ENCODE measurements at places on chromosomes 5 and 9. TPM values are rescaled to one million over a fixed set of nuclear protein-coding genes. Genes with fewer than 3 reads are reported as not detected.

- DNase-seq, result peak; percentile 46
Observed at GRCh38 chr5:218457-219291, 554 bp downstream of the SDHA start.

GRCh38 chr5:76145945-76146344 lies 62.8 kb downstream of the SV2C start:
- peak; percentile 36 for DNase-seq

DNA sequence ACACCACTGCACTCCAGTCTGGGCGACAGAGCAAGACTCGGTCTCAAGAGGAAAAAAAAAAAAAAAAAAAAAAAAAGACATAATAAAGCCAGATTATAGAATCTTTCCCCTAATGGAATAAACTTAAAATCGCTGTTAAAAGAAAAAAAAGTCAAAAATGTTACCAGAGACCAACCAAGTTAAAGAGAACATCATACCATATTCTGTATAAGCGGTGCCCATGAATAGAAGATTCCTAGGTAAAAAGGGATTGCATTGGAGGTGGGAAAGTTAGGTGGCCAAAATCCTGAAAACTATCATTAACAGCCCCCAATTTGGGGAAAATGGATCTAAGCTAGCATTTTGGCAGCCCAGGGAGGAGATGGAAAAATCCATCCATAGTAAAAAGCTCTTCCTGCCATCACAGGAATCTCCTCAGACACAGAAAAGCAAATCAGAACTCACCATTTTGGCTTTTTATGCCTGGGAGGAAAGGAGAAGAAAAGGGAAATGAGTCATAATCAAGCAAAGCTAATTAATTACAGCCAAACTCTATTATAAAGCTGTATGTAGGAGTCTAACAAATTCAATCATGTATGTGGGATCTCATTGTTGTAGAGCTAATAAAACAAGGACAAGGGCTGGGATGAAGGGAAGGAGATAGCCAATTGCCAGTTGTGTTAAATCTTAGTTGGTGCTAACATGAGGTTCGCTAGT lies 363.8 kb downstream of the ARL15 start:
- no peak for DNase-seq

DNA sequence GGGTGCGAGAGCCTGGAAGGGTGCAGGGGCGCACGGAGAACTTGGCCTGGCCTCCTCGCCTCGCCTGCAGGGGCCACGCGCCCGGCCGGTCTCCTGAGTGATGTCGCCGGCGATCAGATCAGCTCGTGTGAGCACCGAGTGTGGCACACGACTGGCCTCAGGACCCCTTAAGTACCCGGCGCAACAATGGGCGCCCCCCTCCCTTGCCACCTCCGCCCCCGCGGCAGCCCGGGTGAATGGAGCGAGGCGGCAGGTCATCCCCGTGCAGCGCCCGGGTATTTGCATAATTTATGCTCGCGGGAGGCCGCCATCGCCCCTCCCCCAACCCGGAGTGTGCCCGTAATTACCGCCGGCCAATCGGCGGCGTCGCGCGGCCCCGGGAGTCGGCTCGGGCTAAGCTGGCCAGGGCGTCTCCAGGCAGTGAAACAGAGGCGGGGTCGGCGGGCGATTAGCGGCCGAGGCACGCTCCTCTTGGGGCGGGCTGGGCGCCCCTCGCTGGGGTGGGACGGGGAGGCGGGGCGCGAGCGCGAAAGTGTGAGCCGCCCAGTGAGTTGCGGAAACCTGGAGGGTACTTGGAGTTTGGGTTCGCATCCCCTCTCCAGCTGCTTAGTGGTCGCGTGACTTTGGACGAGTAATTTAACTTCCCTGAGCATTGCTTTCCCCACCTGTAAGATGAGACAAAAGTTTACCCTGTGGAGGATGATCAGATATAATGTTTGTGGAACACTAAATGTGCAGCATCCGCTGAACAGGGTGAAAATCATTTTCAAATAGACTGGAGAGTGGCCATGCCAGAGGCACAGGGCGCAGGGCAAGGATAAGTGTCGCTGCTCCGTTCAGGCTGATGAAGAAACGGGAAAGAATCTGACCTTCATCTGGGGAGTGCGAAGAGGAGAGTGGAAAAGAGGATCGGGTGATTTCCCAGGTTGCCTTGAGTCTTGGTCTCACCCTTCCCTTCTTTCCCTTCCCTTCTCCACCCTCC lies at the start of gene NEUROG1:
TSS of gene NEUROG1 (minus strand) at position 145 of the 982 bp plus-strand sequence. CDS start 274 bp downstream, outside the sequence.
- DNase-seq, result no peak

- peak; percentile 91 for DNase-seq
Observed at GRCh38 chr9:136567651-136568287, 21.9 kb upstream of the NOTCH1 start.

DNA sequence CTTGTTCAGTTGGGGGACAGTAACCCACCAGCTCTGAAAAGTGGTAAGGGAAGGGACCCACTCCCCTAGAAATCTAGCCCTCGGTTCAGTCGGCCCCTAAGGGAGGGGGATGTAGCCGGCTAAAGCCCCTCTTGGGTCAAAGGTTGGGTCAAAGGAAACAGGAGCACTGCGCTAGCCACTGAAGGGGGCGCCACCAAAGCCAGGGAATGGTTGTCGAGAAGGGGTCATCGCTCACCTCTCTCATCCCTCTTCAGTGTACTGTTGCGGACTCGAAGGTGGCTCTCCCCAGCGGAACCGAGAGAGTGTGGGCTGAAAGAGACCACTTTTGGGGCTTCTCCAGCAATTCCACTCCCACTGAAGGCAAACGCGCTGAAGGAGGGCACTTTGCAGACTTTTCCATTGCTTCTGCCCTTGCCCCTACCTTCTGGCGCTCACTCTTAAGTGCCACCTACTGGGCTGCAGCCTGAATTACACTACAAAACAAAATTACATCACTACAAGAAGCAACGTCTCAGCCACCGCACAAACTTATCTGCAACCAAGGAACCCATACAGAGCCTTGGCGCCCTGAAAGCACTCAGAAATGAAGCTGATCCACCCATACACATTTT lies 396.9 kb downstream of the PDE4D start:
- peak; percentile 38 for DNase-seq

DNA sequence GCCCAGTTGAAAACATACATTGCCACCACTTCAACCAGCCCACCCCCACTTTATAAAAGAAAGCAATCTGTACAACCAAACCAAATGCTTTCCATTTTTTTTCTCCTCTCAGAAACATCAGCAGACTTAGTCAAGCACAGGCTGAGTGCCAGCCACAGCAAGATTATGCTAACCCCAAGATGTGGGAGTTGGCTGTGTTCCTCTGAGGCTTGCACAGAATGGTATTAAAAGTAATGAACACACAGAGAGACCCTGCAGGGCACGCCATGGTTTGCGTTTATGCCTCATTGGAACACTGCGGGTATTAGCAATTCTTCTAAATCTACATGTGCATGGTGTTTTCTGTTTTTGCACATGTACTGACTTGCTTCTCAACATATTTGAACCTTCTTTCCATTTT lies 419.9 kb upstream of the GRAMD2B start:
- peak; percentile 80 for DNase-seq

DNA sequence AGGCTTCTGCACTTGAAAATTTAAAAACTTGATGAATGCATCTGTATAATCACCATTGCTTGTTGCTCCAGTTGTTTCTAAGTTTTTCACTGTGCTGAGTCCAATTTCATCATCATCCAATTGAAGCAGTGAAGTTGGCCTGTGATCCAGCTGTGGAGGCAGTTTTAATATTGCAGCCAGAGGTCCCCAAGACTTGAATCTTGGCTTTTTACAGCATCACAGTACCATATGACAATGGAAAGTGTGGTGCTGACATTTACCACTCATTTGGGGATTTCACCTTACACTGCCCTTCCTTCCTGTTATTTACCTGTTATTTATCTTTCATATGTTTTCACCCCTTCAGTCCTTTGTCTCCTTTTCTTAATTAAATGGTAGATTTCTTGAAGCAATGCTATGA lies 76.2 kb upstream of the SPIN1 start:
- DNase-seq, result no peak

DNA sequence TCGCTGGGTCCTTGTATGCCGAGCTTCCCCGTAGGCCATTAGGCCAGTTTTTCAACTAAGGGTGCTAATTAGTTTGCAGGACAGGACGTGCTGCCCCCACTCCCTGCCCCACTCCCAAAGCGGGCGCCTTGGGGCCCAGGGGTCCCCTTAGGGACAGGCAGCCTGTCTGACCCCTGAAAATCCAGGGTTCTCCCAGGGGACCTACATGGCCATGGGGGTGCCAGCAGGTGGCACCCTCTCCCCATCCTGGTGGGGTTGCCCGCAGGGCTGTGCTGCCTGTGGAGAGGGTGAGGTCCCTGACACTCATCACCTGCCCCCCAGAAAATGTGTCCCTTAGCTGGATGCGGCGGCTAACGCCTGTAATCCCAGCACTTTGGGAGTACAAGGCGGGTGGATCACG lies 8.5 kb upstream of the CCDC187 start:
- DNase-seq, result peak; percentile 43

DNA sequence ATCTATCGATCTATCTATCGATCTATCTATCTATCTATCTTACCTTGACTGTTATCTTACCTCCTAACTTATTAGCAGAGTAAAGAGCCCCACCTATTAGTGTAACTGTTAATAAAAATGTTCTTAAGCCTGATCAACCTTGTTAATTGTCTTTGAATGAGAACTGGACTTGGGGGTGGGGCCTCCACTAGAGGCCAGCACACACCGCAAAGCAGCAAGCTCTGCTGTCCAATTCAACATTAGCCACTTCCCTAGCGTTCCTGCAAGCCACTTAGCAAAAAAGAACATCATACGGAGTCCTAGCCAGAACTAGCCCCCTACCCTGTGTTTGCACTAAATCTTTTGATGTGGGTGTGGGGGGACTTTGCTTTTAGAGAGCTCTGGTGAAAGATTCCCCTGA lies 515.8 kb downstream of the KDM4C start:
- DNase-seq, result peak; percentile 9

GRCh38 chr5:116032991-116033390 lies 719 bp downstream of the ARL14EPL start:
- no peak for DNase-seq

GRCh38 chr5:8683496-8683895 lies 814.5 kb downstream of the MTRR start:
- peak; percentile 9 for DNase-seq

- DNase-seq, result no peak
Observed at GRCh38 chr5:139681466-139681865, 33.3 kb downstream of the CXXC5 start.

DNA sequence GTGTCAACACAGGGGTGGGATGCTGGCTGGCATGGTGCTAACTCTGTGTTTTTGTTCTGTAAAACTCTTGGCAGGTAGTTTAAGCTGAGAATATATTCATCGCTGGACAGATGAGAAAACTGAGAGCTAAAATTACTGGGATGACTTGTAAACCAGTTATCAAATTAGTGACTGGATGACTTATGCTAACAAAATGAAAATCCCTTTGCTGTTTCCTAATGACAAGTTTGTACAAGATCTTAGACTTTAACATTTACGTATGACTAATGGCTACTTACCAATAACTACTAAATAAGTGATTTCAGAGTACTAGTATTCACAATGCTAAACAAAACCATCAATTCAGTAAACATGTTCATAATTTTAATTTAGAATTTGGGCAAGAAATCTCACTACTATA lies 854.8 kb upstream of the ARRDC3 start:
- DNase-seq, result no peak

GRCh38 chr5:95526871-95527270 lies 27.9 kb downstream of the SKIC3 start:
- DNase-seq, result no peak

- peak; percentile 83 for DNase-seq
Observed at GRCh38 chr5:148790545-148791333, 35.7 kb upstream of the ADRB2 start.

DNA sequence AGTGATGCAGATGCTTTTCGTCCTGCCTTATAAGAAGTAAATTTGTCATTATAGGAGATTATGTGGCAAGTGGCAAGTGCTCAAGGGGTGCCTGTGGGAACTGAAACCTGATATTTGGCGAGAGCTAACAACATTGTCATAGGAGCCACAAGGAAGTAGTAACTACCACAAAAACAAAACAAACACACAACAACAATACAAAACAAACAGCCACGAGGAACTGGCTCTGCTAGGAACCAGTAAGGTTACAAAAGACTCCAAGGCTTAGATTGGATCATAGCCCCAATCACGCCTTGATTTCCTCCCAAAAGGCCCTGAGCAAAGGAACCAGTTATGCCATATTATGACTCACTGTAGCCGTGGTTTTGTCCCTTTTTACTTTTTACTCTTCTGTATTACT lies 1045.2 kb downstream of the CDH12 start:
- peak; percentile 83 for DNase-seq

DNA sequence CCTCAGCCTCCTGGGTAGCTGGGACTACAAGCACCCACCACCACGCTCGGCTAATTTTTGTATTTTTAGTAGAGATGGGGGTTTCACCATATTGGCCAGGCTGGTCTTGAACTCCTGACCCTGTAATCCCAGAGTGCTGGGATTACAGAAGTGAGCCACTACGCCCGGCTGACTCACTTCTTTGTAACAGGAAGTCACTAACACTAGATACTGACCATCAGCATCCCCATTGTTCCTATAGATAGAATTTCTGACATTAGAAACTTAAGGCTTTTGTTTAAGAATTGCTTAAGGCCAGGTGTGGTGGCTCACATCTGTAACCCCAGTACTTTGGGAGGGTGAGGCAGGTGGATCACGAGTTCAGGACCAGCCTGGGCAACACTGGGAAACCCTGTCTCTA lies 42.2 kb downstream of the LEAP2 start:
- DNase-seq, result peak; percentile 8

DNA sequence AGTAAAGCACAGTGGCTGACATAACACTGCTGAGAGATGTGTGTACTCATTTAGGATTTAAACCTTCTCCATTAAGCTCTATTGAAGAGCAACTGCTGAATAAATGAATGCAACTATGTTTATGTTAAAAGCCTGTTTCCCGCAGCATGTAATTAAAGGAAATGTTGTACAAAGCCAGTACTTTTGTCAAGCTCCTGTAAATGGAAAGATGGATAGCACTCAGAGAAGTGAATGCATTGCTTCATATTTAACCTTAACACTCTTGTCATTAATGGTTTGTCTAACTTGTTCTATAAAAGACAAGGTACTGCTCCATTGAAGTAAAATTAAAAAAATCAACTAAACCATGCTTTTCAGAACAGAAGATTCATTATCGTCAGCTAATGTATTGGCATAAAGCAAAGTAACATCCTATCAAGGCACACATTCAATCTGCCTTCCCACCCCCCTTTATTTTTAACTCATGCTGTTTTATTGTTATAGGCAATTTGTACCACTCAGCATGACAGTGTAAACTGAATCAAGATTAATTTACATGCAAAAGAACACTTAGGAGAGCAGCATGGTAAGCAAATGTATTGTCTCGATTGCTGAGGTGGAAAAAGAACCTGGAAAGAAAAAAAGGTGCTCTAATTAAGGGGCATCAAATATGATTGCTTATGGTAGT lies 240.9 kb upstream of the TBCA start:
- DNase-seq, result no peak

Gene MRPS2
- total RNA-seq, result 45.8 TPM

Gene PFN3
- not detected for total RNA-seq

Gene IL9
- total RNA-seq, result not detected

Gene PRDM9
- total RNA-seq, result not detected

Gene LEAP2
- total RNA-seq, result 2.9 TPM

Gene TRAF1
- total RNA-seq, result 0.84 TPM

Gene OTP
- not detected for total RNA-seq

Gene N4BP3
- 0.56 TPM for total RNA-seq

Gene GCNT4
- total RNA-seq, result 1.8 TPM

Gene ADAMTS6
- total RNA-seq, result 17.8 TPM

Gene ADAMTSL1
- total RNA-seq, result not detected

Gene FGF10
- total RNA-seq, result not detected

Gene TEK
- 0.91 TPM for total RNA-seq

Measured in MCF 10A (cell line).